ENCODE measurements at places on chromosomes 3 and 15. TPM values are rescaled to one million over a fixed set of nuclear protein-coding genes. Genes with fewer than 3 reads are reported as not detected.

PLCH1 gene
- 4.1 TPM for total RNA-seq

MAP1A gene
- 1.0 TPM for total RNA-seq

CADM2 gene
- not detected for total RNA-seq

SEMA5B gene
- not detected for total RNA-seq

GPR149 gene
- not detected for total RNA-seq

CLCN2 gene
- 17.0 TPM for total RNA-seq

PLXNA1 gene
- 30.0 TPM for total RNA-seq

UACA gene
- total RNA-seq = 26.7 TPM

ZNF620 gene
- total RNA-seq = 2.5 TPM

GOLGA6B gene
- 0.11 TPM for total RNA-seq

PLA2G4F gene
- total RNA-seq = 5.5 TPM

EIF4E3 gene
- total RNA-seq = 2.5 TPM

SLCO3A1 gene
- total RNA-seq = 0.07 TPM

SLC28A2 gene
- total RNA-seq = not detected

STAC gene
- 6.7 TPM for total RNA-seq

PDZRN3 gene
- total RNA-seq = not detected

All from PC-3 (cell line).